ENCODE measurements at places on chromosomes 5 and 9.

- no peak for DNase-seq
Measured at GRCh38 chr9:77982581-77983319, 48.9 kb downstream of the GNAQ start.

- DNase-seq, result no peak
Measured at GRCh38 chr5:3103262-3103811, 351.9 kb upstream of the IRX2 start.

- DNase-seq, result no peak
Measured at GRCh38 chr5:32230356-32231099, 56.4 kb upstream of the GOLPH3 start.

DNA sequence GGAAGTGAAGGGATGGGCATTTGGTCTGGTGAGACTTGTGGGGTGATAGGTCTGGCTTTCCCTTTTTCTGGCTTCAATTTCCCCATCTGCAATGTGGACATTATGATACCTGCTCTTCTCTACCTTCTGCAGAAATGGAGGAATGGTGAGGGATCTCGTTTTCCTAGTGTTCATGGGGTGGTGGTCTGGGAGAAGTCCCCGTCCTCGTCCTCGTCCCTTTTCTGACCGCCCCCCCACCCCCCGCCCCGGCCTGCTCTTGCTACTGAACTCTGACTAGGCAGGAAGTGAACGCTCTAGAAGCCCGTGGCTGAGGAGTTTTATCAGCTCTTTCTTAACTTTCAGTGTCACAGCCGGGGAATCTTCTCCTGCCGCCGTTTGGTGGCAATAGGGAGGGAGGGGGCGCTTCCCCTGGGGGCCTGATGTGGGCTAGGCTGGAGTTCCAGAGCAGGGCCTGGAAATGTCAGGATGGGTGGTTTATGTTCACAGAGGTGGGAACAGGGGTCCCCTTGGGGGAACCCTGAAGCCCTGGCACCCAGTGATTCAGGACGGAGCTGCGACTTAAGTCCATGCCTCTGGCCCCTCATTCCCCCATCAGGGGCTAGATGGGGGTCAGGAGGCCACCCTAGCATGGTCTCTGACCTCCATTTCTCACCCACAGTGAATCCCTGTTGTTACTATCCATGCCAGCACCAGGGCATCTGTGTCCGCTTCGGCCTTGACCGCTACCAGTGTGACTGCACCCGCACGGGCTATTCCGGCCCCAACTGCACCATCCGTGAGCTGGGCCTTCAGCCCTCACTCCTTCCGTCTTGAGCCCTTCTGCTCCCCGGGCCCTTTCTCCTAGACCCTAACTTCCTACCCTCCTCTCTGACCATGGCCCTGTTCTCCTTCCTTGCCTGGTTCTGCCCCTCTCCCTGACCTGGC is 6.7 kb downstream of the PTGS1 start:
- DNase-seq, result no peak

DNA sequence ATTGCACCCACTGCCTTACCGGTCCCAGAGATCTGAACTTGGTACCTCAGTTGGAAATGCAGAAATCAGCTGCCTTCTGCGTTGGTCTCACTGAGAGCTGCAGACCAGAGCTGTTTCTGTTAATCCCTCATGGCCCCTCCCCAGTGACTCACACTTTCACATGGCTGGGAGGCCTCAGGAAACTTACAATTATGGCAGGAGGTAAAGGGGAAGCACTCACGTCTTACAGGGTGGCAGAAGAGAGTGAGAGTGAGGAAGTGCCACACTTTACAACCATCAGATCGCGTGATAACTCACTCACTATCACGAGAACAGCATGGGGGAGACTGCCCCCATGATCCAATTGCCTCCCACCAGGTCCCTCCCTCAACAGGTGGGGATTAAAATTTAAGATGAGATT is 648.5 kb downstream of the MTRR start:
- no peak for DNase-seq

DNA sequence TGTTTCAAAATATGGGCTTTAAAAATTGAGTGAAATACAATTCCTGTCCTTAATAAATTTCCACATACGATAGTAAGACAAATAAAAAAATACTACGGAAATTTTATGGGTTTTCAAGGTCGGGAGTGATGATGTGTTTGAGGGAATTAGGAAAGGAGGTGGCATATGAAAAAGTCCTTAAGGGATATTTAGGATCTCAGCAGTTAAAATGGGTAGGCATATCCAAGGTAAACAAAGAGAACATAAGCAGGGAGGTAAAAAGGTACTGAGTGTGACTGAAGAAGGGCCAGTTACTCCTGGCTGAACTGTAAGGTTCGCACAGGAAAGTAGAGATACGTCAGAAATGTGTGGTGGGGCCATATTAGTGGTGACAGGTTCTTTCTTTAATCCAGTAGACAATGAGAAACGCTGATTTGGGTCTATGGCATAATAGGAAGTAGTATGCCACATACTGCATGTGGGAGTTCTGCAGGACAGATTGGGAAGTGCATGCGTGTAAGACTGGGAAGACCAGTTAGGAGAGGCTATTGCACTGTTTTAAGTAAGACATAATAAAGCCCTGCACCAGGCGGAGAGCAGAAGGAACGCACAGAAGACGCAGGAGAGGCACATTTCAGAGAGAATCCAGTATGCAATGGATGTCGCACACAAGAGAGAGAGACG is 937 bp upstream of the HMGCR start:
- DNase-seq, result peak; percentile 56

DNA sequence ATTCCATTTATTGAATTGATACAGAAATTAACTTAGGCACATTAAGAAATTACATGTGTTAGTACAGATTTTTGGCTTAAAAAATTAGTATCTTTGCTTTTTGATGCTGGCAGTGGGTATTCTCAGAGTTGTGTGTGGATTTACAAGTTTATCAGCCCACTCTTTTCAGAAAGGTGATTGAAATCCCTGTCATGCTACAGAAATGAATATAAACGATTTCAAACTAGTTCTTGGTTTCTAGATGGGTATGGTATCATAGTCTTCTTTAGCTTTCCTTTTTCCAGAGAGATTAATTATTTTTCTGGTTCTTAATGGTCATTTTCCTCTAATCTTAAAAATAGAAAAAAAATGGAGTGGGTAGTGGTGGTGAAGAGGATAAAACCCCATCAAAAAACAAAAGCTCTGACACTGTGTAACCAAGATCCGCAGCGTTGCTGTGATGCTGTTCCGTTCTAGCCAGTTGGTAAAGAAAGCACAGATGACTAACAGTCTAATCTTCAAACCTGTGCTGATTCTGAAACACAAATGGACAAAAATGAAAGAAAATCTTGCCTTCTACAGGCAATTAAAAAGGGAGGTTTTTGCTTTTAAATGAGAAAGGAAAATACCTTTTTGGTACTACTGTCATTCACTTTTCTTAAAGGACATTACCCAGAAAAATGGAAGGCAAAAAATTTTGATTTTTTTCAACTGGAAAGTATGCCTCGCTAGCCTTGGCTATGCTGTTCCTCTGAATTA is 5.2 kb downstream of the LRRTM2 start:
- DNase-seq, result no peak

- no peak for DNase-seq
Measured at GRCh38 chr5:172940268-172941066, 18.8 kb upstream of the RPL26L1 start.
